ENCODE measurements at places on chromosomes 7 and 10.

DNA sequence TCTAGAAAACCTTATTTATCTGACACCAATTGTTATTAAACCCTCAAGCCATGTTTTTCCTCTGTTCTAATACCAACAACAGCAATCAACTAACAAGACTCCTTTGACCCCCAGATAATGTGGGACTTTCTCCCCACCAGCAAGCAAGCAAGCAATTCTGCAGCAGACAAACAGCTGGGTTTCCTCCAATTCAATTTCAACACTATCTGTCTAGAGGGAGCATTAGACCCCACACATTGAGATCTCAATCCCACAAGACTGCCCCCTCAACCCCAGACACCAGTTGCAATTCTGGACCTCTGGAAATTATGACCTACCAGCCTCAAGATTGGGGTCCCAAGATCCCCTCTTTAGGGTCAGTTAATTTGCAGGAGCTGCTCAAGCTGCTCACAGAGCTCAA, 89.4 kb upstream of the TMEM26 start:
- DNase-seq, result no peak

DNA sequence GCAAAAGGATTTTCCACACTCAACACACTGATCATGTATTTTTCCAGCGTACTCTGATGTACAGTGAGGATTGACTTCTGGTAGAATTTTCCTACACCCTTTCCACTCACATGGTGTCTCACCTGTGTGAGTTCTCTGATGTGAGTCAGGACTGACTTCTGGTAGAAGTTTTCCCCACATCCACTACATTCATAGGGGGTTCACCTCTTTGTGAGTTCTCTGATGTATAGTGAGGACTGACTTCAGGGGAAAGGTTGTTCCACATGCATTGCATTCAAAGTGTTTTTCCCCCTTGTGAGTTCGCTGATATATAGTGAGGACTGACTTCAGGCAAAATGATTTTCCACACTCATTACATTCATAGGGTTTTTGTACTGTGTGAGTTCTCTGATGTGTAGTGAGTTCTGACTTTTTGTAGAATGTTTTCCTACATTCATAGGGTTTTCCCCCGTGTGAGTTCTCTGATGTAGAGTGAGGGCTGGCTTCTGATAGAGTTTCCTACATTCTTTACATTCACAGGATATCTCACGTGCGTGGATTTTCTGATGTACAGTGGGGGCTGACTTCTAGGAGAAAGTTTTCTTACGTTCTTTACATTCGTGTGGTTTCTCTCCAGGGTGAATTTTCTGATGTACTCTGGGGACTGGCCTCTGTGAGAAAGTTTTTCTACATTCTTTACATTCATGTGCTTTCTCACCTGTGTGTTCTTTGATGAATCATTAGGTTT, 146.5 kb downstream of the GLRX3 start:
- DNase-seq, result no peak

- DNase-seq, result no peak
These were observed 395.4 kb downstream of the GATA3 start for GRCh38 chr10:8449909-8450308.

DNA sequence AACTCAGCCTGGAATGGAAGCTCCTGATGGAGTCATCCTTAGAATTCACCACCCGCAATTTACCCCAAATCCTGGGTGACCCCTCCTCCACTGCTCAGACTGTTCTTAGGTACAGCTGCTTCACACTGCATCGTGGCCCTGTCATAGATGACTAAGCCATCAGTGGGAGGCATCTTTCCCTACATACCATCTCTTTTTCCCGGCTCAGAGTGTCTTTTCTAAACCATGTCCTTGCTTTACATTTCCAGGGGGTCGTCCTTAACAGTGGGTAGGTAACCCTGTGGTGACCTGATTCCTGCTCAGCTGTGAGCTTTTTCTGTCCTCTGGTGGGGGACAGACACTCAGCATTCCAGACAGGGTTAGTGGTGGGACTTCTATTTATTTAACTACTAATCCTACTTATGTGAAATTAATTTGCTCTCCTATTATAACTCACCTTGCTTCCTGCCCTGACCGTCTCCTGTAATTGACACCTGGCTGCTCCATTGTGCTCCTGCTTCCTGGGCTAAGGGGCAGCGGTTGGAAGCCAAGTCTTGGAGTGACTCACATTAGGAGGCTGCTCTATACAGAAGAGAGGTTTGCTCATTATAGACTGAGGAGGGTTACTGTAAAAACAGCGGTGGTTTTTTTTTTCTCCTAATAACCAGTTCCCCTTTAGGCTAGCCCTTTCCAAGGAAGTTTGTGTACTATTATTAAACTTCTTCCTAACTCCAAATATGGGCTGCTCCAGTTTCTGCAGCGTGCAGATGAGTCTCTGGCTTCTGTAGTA, 40.6 kb downstream of the PYROXD2 start:
- DNase-seq, result peak; percentile 42

GRCh38 chr7:39808796-39809481, 141.1 kb upstream of the CDK13 start:
- DNase-seq, result no peak

- no peak for DNase-seq
These were observed 9.4 kb downstream of the NUB1 start for GRCh38 chr7:151351027-151351426.

GRCh38 chr10:4506095-4506494, 319.9 kb upstream of the AKR1E2 start:
- no peak for DNase-seq

DNA sequence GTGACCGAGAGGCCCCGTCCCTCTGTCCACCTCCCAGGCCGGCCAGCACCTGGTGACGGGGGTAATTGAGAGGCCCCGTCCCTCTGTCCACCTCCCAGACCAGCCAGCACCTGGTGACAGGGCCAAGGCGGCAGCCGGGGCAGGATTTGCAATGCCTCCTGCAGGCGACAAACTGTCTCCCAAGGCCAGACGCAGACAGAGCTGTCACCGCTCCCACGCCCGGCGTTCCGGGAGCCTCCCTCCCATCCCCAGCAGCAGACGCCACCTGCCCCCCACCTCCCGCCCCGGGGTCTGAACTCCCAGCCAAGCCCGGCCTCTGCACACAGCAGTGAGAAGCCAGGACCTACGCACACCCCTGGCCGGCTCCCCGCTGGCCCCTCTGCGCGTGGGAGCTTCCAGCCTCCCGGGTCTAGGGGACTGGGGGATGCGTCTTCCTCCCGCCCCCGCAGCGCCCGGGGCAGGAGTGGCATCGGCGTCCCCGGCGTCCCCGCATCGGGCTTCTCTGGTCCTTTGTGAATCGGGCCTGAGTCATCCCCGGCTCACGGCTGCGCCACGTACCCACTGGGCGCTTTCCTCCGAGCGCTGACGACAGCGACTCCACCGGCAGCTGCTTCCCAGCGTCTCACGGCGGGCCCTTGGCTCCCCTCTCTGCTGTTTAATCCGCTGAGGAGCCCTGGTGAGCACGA, 95.1 kb upstream of the DIP2C start:
- DNase-seq, result peak; percentile 89

DNA sequence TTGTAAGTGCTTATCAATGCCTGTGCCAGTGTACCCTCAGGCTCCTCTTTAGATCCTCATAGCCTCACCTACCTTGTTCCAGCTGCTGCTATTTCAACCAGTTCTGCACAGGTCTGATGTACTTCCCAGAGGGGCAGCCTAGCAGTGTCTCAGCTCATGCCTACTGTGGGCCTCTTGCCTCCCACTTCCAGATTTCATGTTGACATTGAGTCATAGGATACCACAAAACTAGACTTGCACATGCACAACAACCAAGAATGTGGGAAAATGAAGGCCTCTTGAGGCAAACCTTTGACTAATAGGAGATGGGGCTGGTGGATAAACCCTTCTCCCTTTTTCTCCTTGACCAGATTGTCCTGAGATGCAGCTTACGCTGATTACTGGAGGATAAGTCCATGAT, 31.0 kb downstream of the PON3 start:
- no peak for DNase-seq

- no peak for DNase-seq
These were observed 12.1 kb downstream of the OR9A4 start for GRCh38 chr7:141928146-141928844.

Measured in muscle of back (tissue), 13 donors.